ENCODE measurements at places on chromosomes 13 and 19.

DNA sequence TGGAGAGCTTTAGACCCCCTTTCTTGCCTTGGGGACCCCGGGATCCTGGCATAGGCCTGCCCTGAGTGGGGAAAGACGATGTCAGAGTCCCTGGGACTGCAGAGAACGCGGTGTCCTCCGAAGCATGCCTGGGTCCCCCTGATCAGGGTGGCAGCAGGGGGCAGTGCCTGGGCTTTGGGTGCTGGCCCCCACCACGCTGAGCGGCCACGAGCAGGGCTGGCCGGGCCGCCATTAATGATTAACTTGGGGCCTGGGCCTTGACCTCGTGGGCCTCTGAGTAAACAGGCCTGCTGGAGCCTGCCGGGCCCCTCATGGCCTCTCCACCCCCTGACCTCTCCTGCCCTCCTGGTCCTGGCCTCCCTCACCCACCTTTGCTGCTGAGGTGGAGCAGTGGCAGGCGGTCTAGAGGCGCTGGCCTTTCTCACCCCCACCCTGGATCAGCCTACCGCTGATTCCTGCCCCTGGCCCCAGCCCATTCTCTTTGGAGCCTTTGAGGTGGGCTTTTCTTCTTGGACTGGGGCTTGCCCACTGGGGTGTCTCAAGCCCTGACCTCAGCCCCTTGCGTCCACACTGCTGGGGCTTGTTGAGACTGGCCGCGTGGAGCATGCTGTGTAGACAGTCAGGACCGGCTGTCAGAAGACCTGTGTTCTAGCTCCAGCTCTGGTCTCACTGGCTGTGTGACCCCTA, 26.3 kb downstream of the CEBPA start:
- no peak for DNase-seq

- no peak for DNase-seq
Measured at GRCh38 chr19:39752390-39752789, 14.6 kb upstream of the CLC start.

DNA sequence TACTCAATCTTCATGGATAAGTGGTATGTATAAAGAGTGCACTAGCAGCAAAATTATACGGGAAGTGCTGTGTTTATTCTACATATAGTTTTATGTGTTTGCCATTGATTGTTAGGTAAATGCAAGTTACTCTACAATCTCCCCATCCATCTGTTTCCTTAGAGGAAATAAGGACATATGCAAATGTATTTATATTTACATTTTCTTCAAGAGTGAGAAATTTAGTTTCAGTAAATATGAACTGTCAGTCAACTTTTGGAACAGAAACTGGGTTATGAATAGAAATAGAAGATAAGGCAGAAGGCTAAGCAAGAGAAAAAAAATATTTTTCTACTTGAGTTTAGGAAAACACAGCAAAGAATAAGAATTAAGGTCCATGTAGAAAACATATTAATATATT, 176.1 kb upstream of the KLHL1 start:
- DNase-seq: no peak

DNA sequence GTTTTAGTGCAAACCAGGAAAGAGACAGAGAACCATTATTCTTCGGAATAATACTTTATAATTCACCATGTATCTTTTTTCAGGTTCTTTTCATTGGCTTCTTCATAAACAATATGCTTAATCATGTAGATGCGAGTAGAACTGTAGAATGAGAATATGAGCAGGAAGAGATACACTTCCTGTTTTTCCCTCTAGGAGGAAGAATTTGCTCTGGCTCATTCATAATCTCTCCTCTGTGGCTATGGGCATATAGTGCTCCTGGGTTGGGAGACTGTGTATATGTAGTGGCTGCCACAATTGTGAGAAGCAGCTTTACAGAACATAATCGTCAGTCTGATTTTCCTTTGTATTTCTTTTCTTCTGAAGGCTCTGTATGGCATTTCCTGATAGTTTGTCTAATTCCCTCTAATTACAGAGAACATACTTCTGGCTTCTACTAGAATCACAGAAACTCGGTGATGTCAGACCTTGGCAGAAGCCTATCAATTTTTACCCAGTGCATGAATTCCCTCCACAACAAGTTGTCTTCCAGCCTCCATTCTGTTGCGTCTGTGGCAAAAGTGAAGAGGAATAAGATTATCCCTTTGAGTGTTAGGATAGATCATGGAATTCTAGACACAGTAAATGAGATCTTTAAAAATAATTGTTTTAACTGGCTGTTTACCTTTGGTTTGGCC, 2.9 kb upstream of the DCLK1 start:
- no peak for DNase-seq

DNA sequence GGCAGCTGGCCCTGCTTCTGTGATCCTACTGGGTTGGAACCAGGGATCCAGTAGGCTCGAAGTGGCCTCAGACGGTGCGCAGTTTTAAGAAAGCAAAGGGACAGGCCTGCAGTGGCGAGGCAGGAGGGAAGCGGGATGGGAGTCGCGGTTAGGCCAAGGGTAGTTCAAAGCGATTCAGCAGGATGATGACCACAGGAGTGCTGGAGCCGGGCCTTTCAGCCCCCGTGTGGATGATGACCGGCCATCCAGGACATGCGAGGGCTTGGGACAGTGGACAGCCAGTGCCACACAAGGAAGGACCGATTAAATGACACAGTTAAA, 854 bp downstream of the RNASEH2B start:
- DNase-seq: no peak

DNA sequence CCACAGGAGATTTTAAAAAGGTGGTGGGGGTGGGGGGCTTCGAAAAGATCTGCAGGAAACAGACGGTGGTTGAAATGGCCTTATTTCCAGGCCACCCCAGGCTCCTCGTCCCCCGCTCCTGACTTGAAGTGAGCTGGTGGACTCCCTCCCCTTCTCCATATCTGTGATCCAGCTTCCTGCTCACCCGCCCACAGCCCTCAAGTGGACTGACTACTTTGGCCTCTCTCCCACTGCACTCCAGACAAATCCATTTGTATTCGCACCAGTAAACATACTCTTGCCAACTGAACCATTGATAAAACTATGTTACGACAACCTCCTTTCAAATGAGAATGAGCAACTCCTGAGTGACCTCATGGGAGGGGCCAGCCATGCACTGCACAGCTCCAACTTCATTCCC, 259.5 kb downstream of the COL4A1 start:
- DNase-seq: no peak

- no peak for DNase-seq
Measured at GRCh38 chr13:110492679-110493593, 68.6 kb downstream of the RAB20 start.

DNA sequence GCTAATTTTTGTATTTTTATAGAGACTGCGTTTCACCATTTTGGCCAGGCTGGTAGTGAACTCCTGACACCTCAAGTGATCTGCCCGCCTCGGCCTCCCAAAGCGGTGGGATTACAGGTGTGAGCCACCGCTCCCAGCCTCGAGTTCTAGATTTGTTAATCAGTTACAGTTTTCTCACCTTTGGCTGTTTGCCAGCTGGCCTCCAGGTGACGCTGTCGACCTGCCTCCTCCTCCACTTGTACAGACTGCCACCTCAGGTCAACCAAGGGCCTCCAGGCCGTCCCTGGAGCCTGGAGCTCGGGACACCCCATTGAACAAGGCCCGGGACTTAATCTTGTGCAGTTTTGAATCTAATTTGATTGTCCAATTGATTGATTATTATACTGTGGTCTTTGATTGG, 45.5 kb downstream of the IER2 start:
- DNase-seq: peak; percentile 50

- no peak for DNase-seq
Measured at GRCh38 chr13:53017433-53017970, 11.1 kb upstream of the OLFM4 start.
